ENCODE measurements at places on chromosomes 2 and 18.

DNA sequence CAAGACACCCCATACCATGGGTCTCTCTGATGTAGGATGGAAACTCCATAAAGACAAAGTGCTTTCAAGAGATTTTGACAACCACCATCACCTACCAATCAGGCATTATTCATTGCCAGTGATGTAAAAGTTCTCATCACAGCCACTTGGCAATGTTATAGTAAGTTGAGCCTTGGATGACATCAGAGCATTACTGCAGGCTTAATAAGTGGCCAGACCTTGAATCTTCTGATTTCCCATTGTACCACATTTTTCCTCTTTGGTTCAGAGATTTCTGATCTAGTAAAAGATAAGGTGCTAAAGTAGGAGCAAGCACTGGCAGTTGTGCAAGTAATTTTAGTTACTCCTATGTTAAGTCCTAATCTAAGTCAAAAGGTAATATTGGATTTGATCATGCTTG lies 36.5 kb downstream of the OSR1 start:
- DNase-seq: no peak

DNA sequence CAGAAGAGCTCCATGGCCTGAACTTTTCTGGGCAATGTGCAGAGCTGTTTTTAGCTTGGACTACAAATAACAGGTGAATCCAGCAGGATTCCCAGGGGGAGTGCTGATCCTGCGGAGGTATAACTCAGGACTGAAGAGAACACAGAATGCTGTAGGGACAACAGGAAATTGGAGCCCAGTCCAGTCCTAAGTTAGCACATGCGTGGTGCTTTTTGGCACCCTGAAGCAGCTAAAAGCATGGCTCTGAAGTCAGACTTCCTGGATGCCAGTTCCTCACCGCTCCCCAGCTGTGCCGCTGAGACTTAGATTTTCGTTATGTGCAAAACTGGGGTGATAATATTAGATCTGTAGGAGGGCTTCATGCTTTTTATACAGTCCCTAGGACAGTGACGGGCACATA lies 58.6 kb downstream of the GALR1 start:
- no peak for DNase-seq

- DNase-seq: no peak
Observed at GRCh38 chr18:31098878-31099277, 3.3 kb downstream of the DSC2 start.

DNA sequence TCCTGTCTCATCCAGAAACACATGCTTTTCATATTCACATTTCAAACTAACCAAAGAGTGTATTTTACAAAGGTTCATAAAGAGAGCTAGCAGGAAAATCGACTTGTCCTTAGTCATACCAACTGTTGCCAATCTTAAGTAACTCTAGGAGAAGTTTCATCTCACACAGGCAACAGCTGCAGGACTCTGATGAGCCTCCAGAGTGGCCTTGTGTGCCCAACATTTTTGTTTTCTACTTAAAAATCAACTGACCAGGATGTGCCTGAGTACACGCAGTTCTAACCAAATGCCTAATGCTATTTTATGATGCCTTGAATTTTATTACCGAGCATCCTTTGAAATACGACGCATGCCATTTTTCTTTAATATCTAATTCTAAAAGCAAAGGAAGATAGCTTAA lies 595.9 kb upstream of the LRRTM4 start:
- no peak for DNase-seq

DNA sequence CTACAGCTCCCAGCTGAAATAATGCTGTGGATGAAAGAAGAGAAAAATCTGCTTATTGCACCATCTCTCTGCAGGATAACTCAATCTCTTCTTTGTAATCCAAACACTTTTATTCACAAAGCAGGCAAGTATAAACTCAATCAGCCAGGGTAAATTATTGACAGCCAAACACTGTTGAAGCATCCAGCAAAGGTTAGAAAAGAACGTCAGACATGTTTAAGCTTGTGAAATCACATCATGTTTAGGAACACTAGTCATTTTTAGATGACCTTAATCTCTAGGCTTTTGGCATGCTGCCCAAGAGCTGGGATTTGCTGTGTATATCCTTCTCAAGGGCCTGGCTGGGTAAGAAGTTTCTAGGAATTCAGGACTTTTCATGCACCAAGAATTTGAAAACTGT lies 1148.1 kb upstream of the FANCL start:
- no peak for DNase-seq

GRCh38 chr2:72755647-72756423 lies 70.0 kb downstream of the EXOC6B start:
- DNase-seq: no peak

DNA sequence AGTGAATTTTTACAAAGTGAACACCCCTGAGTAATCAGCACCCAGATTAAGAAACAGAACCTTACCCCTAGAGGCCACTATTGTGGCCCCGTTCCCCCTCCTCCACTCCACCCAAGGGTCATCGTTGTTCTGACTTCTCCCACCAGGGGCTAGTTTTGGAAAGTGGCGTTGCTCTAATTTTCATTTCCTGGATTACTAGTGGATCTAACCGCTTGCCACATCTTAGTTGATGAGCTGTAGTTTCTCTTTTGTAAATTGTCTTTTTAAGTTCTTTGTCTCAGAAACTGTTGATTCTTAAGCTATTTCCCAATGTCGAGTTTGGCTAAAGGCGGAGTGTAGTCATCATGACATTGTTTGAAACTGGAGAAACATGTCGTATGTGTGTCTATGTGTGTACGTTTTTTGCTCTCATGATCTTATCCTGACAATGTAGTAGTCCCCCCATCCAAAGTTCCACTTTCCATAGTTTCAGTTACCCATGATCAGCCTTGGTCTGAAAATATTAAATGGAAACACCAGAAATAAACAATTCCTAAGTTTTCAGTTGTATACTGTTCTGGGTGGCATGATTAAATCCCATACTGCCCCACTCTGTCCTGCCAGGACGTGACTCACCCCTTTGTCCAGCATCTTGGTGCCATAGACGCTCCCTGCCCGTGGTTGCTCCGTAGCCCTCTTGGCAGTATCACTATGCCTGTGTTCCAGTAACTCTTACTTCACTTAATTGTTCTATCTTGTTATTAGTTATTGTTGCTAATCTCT lies 71.0 kb upstream of the SP3 start:
- DNase-seq: no peak

GRCh38 chr18:32368991-32369390 lies 101.7 kb downstream of the GAREM1 start:
- DNase-seq: no peak

DNA sequence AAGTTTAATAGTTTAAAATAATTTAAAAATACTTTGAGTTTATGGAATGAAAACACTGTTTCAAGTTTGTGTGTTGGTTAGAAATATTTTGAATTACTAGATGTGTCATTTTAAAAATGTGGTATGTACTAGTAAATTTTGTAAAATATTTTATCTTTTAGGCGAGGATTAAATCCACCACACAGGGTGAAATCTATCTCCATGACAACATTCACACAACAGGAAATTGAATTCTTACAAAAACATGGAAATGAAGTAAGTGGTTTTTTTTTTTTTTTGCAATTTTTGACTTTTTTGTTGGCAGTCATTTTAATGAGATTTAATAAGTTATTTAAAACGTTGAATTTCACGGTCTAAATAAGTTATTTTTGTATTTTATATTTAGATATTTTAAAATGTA lies 19.4 kb downstream of the AGFG1 start:
- DNase-seq: no peak

DNA sequence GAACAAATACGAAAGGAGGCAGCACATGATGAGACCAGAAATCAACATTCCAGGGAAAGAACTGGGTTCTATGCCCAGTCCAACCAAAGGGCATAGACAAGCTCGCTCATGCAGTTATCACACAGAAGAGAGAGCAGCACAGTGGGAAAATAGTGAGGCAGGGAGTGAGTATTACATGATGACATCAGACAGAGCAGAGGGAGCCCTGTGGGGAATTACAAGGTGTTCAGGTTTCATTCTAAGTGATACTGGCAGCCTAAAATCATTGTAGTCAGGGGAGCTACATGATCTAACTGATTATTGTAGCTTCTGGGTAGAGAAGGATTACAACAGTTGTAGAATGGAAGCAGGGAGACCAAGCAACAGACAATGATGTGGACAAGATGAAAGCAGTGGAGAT lies 658.5 kb downstream of the ARHGAP15 start:
- DNase-seq: no peak

- no peak for DNase-seq
Observed at GRCh38 chr2:42937171-42937875, 144.9 kb upstream of the HAAO start.

DNA sequence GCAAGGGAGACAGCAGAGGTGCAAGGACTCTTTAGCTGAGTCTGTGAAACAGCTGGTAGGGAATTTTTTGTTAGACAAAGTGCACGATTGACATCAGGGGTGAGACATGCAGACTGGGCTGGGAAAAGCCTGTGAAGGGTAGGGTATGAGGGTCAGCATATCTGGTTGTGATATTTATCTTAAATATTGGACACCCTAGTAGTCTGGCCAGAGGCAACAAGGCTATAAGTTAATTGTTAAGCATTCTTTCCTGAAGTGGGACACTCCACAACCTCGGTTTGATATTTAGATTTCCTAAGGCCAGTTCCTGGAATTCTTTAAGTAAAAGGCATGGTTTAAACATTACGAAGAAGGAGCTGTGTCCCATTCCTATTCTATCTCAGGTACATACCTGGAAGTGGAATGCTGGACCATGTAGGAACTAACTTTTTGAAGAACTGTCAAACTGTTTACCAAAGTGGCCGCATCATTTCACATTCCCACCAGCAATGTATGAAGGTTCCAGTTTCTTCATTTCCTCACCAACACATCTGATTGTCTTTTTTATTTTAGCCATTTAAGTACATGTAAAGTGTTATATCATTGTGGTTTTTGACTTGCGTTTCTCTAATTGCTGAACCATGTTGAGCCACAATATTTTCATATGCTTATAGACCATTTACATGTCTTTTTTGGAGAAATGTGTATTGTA lies 22.5 kb downstream of the EHBP1 start:
- no peak for DNase-seq

DNA sequence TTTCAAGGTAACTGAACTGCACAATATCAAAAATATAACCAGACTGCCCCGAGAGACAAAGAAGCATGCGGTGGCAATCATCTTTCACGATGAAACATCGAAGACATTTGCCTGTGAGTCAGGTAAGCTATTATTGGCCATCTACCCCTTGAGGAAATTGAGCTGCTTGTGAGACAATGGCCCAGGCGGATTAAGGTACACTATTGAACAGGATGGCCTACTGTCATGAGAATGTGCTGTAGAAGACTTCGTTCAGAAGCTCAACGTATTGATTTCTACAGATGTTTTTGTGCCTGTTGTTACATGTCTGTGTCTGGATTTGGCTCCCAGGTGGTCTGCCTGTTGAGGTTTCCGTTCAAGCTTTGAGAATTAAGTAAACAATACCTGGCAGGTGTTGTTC lies 198.7 kb downstream of the DOK6 start:
- DNase-seq: no peak

- no peak for DNase-seq
Observed at GRCh38 chr2:159521272-159521671, 95.1 kb downstream of the BAZ2B start.

DNA sequence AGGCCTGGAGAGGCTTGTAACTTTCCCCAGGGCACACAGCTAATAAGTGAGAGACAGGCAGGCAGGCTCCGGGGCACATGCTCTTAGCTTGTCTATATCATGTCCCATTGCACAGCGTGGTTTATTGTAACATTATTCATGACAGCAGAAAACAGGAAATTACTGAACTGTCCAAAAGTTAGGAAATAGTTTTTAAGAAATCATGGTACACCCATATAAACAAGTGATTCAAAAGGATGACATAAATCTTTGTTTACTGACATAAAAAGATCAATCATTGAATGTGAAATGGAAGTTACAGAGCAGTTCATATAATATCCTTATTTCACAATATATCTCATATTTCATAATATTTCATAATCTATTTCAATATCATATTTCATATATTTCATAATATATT lies 34.3 kb upstream of the TXNDC2 start:
- DNase-seq: no peak

DNA sequence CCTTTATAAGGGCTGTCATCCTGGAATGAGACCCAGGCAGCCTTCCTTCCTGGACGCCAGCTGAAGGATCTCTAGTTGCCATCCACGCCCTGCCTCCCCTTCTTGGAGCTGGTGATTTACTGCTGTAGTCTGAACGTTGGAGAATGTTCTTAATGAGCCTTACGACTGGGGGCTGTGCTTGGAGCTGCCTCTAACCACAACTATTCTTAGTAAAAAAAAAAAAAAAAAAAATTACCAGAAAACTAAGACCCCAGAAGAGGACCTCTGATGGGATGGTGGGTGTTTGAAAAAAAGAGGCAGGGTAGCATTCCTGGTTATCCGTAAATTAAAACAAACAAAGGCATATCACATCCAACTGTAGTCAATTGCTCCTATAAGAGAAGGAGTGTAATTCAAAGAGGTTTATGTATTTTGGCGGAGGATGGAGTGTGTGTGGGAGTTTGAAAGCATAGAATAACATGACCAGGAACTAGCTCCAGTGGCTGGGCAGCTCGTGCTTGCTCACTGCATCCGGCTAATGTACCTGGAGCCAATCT lies 105.4 kb downstream of the QPCT start:
- DNase-seq: no peak

DNA sequence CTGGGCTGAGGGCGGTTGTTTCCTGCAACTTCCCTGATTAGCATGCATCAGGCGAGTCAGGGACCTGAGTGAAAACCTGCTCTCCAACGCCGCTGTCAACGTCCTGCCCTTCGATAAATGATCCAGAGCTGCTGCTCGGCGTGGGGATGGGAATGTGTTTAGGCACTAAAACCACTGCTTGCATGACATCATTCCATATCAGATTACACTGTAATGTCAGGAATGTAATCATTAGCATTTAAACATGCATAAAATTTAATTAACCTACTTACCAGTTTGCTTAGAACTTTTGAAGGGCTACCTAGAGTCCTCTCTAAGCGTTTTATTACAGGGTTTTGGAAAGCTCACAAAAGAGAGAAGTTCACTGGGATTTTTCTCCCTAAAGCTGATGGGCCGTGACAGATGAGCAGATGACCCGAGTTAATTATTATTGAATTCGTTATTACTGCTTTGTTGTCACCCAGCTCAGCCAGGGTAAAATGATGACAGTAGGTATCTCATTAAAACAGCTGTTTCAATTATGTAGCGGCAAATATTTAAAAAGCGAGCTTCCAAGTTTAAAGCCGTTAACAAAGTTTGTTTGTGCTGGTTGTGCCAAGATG lies 685.6 kb upstream of the SALL3 start:
- DNase-seq: no peak

- DNase-seq: no peak
Observed at GRCh38 chr2:14543284-14543683, 89.2 kb upstream of the LRATD1 start.

- no peak for DNase-seq
Observed at GRCh38 chr18:63207835-63208234, 111.7 kb downstream of the BCL2 start.

- DNase-seq: no peak
Observed at GRCh38 chr18:57787068-57787685, 15.9 kb downstream of the ATP8B1 start.

DNA sequence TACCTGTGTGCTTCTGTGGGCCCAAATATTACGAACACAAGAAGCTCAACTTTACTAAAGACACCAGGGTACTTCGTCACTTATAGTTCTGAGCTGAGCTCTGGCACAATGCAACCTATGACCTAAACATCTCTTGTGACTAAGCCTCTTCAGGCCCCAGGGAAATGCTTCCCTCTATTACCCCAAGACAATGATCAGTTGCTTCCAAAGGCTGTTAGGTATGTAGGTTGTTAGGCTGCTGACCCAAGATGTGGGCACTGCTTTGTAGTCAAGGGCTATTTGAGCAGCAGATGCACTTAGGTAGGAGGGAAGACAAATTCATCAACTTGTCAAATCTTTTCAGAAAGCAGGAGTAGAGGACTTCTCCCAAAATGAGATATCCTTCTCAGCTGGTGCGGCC lies 640.1 kb downstream of the EPHA4 start:
- DNase-seq: no peak

Data from AG04449 (cell line).